ENCODE measurements at places on chromosomes 16 and 17. TPM values are rescaled to one million over a fixed set of nuclear protein-coding genes. Genes with fewer than 3 reads are reported as not detected.

EMP2 gene
- 11.9 TPM for total RNA-seq

- no peak for DNase-seq
These were observed 52.6 kb downstream of the PLCG2 start for GRCh38 chr16:81831722-81832126.

ASPHD1 gene
- total RNA-seq = 2.9 TPM

GRCh38 chr17:45008216-45008615 lies 40.1 kb upstream of the C1QL1 start:
- no peak for DNase-seq

All from chondrocyte (in vitro differentiated cells).